ENCODE measurements at places on chromosomes 5 and 9. TPM values are rescaled to one million over a fixed set of nuclear protein-coding genes. Genes with fewer than 3 reads are reported as not detected.

GRCh38 chr9:89623925-89624420, 19.2 kb downstream of the GADD45G start:
- H3K27me3 ChIP-seq = no peaks in the 10 kb centered on the region
- no peak overlapping the region for H3K4me3 ChIP-seq
- H3K36me3 ChIP-seq = no peaks in the 10 kb centered on the region
- DNase-seq = no peak
- H3K27ac ChIP-seq = peak overlapping the region; percentile 8
- H3K4me1 ChIP-seq = peaks cover 48% of the 10 kb centered on the region

DNA sequence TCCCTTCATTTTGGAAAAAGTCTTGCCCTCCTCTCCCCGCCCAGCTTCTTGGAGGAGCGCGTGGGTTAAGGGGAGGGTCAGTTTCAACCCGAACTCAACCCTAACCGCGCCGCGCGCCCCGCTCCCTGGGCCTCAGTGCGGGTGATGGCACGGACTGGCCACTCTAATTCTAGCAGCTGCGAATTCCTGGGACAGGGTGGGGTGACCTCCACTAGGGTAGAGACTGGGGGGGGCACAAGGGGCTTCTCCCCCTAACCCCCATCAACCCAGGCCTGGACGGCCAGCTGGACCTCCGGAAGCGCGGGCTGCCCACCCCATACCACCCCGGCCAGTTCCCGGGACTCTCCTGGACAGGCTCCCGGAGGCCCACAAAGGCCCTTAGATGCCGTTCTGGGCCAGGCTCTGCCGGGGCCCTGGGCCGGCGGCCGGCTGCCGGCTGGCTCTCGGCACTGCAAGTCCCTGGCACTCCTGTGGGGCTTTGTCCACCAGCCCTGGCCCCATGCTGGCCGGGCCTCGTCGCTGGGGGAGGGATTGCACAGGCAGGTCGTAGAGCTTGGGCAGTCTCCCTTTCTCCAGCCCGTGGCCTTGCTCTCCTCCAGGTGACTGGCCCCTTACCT, 7.2 kb upstream of the PSD2 start:
- DNase-seq = peak; percentile 37
- peak overlapping the region; percentile 64 for H3K4me3 ChIP-seq
- no peaks in the 10 kb centered on the region for H3K27me3 ChIP-seq
- H3K36me3 ChIP-seq = no peaks in the 10 kb centered on the region

- H3K36me3 ChIP-seq = no peaks in the 10 kb centered on the region
- H3K4me1 ChIP-seq = no peaks in the 10 kb centered on the region
Measured at GRCh38 chr5:68818057-68818695, 275.6 kb upstream of the SLC30A5 start.

- H3K4me3 ChIP-seq = no peak overlapping the region
- H3K27ac ChIP-seq = no peak overlapping the region
- no peaks in the 10 kb centered on the region for H3K36me3 ChIP-seq
- no peak for DNase-seq
- no peaks in the 10 kb centered on the region for H3K27me3 ChIP-seq
Measured at GRCh38 chr5:158606233-158606632, 493.5 kb downstream of the EBF1 start.

- DNase-seq = peak; percentile 39
- no peaks in the 10 kb centered on the region for H3K36me3 ChIP-seq
- no peaks in the 10 kb centered on the region for H3K27me3 ChIP-seq
- peaks cover 8% of the 10 kb centered on the region for H3K4me1 ChIP-seq
- no peak overlapping the region for H3K27ac ChIP-seq
Measured at GRCh38 chr5:173673295-173674101, 57.0 kb upstream of the BOD1 start.

GRCh38 chr9:89508951-89509615, 11.2 kb upstream of the SEMA4D start:
- no peak overlapping the region for H3K27ac ChIP-seq
- no peak overlapping the region for H3K4me3 ChIP-seq
- H3K4me1 ChIP-seq = peaks cover 17% of the 10 kb centered on the region
- H3K36me3 ChIP-seq = no peaks in the 10 kb centered on the region

GRCh38 chr9:33133186-33133585, 34.0 kb downstream of the B4GALT1 start:
- no peaks in the 10 kb centered on the region for H3K27me3 ChIP-seq
- H3K27ac ChIP-seq = peak overlapping the region; percentile 78
- peaks cover 80% of the 10 kb centered on the region for H3K4me1 ChIP-seq
- no peaks in the 10 kb centered on the region for H3K36me3 ChIP-seq

- no peak overlapping the region for H3K27ac ChIP-seq
- no peaks in the 10 kb centered on the region for H3K36me3 ChIP-seq
- no peak overlapping the region for H3K4me3 ChIP-seq
- no peaks in the 10 kb centered on the region for H3K4me1 ChIP-seq
- H3K27me3 ChIP-seq = no peaks in the 10 kb centered on the region
Measured at GRCh38 chr5:625516-625915, 13.4 kb downstream of the CEP72 start.

- peaks cover 18% of the 10 kb centered on the region for H3K4me1 ChIP-seq
- no peaks in the 10 kb centered on the region for H3K27me3 ChIP-seq
- H3K27ac ChIP-seq = no peak overlapping the region
- H3K36me3 ChIP-seq = no peaks in the 10 kb centered on the region
- peak; percentile 22 for DNase-seq
Measured at GRCh38 chr9:89872426-89872912, 267.7 kb downstream of the GADD45G start.

STPG3 gene
- polyA plus RNA-seq = 58.9 TPM

FSD1L gene
- 9.1 TPM for polyA plus RNA-seq

KIAA0825 gene
- 4.1 TPM for polyA plus RNA-seq

C5orf58 gene
- polyA plus RNA-seq = 266 TPM

PCDHB7 gene
- 2.6 TPM for polyA plus RNA-seq

CCL27 gene
- 1.4 TPM for polyA plus RNA-seq

C5 gene
- polyA plus RNA-seq = 3.2 TPM

FBP1 gene
- polyA plus RNA-seq = 16.2 TPM

Data from testis (tissue), 5 donors.